NCI-H2227 treated with DMSO at 0.1 percent for 48 hours (cell line): ENCODE measurements at places on chromosomes 12 and 14.
A peak's percentile ranks its signal among the peaks of the same experiment; 100 is the strongest.

DNA sequence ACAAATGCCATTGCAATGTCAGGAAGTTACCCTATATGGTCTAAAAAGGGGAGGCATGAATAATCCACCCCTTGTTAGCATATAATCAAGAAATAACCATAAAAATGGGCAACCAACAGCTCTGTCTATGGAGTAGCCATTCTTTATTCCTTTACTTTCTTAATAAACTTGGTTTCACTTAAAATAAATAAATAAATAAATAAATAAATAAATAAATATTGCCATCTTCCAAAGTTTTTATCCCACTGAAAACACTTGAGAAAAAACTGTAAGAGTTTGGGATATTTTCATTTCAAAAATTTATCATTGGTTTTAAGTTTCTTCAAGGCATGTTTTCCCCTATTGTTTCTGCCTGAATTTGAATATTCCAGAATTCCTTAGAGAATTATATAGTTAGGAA, 89.8 kb downstream of the SYT10 start:
- DNase-seq: no peak

DNA sequence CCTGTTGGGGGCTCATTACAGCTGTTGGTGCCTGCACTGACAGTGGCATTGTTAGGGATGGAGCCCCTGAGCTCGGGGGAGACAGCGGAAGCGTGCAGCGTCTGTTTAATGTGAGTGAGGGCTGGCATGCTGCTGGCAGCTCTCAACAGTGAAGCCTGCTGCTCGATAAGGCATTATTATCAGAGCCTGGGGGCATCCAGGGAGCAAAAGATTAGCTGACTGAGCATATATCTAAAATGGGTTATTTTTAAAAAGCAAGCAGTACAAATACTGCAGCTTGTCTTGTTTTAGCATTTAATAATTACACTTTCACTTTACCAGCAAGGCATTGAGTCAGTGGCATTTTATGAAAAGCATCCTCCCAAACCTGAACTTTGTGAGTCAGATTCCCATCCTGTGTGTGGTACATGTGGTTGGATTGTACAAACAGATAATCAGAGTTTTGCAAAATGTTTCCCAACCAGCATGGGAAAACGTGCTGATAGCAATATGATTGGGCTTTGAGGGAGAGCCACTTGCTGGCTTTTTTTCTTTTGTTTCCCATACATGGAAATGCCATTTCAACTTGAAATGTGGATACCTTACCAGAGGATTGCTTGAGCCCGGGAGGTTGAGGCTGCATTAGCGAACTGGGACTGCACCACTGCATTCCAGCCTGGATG, 150.8 kb downstream of the PRKCH start:
- peak; percentile 37 for DNase-seq

DNA sequence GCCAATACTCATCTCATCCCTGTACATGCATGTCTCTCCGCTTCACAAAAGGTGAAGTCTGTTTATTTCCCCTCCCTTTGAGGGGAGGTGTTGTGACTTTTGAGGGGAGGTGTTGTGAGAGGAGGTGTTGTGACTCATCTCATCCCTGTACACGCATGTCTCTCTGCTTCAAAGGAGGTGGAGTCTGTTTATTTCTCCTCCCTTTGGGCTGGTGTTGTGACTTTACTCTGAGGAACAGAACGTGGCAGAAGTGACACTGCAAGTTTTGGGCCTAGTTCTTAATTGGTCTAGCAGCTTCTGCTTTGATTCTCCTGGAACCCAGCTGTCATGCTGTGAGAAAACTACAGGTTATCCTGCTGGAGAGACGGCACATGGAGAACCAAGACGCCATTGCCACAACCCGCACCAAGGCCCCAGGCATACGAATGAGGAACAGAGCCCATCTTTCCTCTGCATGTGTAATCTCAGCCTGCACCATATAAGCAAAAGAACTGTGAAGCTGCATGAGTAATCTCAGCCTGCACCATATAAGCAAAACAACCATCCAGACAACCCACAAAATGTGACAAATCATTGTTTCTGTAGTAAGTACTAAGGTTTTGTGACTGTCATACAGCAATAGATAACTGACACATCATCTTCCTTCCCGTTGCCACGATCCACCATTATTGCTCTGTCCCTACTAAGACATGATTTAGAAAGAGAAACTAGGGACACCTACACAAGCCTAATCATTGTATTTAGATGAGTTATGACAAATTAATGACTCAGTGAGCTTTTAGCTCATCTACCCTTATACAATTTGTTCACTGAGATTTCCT, 30.0 kb downstream of the GALNT4 start:
- no peak for DNase-seq

DNA sequence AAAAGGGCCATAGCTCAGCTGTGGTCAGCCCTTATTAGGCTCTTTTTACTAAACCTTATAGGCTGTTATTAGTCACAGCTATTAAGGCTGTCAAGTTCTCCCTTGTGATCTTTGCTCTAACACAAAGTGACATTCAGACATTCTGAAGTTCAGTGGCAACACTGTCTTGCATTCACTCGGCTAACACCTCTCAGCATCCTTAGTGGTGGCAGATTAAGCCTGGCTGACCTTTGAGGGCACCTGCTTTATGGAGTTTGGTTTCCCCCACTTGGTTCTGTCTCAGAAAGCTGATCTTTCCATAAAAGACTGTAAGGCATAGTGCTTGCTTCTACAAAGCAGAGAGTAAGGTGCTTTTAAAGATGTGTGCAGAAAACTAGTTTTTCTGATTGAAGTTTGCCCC, 677.4 kb upstream of the TMEM132C start:
- DNase-seq: no peak

DNA sequence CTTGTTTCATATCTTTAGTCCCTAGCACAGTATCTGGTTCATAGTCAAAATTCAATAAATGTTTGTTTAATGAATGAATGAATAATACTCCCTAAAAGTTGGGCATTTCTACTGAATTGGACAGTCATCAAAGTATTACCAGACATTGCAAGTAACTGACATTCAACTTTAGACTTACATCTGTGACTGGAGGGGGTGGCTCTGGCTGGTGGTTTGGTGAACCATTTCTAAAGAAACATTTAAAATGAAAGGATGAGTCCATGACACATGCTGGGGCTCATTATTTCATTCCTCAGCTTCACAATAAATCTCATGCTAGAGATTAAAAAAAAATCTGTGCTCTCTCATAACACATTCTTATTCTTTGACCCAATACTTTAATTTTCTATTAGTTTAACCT, 20.6 kb upstream of the CSRNP2 start:
- DNase-seq: no peak

- peak; percentile 12 for DNase-seq
Measured at GRCh38 chr12:26853303-26854030, 20.5 kb upstream of the ITPR2 start.

GRCh38 chr12:16612647-16613046, 6.7 kb upstream of the LMO3 start:
- no peak for DNase-seq

DNA sequence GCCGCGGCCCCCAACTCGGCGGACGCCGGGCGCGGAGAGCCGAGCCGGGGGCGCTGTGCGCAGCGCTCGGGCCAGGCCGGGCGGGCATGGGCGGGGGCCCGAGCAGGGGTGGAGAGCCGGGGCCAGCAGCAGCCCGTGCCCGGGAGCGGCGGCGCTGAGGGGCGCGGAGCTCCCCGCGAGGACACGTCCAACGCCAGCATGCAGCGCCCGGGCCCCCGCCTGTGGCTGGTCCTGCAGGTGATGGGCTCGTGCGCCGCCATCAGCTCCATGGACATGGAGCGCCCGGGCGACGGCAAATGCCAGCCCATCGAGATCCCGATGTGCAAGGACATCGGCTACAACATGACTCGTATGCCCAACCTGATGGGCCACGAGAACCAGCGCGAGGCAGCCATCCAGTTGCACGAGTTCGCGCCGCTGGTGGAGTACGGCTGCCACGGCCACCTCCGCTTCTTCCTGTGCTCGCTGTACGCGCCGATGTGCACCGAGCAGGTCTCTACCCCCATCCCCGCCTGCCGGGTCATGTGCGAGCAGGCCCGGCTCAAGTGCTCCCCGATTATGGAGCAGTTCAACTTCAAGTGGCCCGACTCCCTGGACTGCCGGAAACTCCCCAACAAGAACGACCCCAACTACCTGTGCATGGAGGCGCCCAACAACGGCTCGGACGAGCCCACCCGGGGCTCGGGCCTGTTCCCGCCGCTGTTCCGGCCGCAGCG, 639 bp downstream of the FZD10 start:
- DNase-seq: no peak

DNA sequence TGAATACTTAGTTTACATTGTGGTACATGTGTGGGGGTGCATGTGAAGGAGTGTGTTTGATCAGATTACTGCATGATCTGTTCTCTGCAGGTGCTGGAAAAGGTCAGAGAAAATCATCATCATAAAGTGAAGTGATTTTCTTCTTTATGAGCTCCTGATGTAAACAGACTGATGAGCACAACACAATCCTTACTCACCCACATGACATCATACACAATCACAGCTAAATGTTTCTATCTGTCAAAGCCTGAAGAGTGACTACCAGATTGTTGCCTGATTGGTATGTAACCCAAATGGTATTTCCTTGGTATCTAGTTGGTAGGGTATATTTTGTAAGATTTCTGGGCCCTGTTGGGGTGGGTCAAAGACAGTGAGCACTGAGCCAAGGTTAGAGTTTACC, 270.8 kb downstream of the FOXG1 start:
- no peak for DNase-seq

- no peak for DNase-seq
Measured at GRCh38 chr14:49092345-49092744, 493.8 kb downstream of the RPS29 start.

DNA sequence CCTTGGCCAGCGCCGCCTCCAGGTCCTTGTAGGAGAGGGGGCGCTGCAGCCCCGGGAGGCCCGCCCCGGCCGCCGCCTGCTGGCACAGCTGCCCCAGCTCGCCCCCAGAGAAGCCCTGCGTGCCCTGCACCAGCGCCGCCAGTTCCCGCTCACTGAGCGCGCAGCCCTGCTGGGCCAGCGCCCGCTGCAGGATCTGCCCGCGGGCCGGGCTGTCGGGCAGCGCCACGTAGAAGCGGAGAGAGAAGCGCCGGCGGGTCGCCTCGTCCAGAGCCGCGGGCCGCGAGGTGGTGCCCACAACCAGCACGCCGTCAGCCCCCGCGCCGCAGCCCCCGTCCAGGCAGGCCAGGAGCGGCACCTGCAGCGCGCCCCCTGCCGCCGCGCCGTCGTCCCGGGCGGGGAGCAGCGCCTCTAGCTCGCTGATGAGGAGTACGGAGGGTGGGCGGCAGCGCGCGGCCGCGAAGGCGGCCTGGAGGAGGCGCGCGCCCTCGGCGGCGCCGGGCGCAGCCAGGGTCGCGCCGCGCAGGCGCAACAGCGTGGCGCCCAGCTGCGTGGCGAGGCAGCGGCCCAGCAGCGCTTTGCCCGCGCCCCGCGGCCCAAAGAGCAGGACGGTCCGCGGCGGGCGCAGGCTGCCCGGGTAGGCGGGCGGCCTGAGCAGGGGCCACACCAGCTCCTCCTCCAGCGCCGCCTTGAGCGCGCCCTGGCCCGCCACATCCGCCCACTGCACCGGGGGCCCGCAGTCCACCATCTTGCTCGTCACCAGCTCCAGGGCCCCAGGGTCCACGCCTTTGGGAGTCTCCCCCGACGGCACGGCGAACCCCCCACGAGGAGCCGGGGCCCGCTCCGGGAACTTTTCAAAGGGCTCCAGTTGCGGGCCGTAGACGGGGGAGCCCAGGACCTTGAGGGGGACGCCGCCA, 27.7 kb downstream of the FIGNL2 start:
- DNase-seq: peak; percentile 51

DNA sequence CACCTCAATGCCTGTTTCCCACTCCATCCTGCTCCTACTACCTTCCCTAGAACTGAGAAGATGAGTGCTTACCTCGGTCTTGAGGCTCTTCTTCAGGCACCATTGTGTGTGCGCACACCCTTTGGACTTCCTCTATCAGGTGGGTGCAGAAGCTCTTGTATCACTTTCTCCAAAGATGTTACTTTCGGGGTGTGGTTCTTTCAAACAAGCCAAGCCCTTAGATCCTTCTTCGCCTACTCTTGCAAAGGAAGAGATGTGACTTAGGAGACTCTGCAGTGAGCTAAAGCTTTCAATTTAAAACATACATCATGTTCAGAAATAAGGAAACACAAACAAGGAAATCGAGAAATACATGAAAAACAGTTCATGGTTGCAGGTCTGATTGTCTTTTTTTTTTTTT, at the start of gene CLEC4C:
TSS of gene CLEC4C (minus strand) at position 130 of the 400 bp plus-strand sequence. CDS start at position 103, 27 bp downstream.
- no peak for DNase-seq

DNA sequence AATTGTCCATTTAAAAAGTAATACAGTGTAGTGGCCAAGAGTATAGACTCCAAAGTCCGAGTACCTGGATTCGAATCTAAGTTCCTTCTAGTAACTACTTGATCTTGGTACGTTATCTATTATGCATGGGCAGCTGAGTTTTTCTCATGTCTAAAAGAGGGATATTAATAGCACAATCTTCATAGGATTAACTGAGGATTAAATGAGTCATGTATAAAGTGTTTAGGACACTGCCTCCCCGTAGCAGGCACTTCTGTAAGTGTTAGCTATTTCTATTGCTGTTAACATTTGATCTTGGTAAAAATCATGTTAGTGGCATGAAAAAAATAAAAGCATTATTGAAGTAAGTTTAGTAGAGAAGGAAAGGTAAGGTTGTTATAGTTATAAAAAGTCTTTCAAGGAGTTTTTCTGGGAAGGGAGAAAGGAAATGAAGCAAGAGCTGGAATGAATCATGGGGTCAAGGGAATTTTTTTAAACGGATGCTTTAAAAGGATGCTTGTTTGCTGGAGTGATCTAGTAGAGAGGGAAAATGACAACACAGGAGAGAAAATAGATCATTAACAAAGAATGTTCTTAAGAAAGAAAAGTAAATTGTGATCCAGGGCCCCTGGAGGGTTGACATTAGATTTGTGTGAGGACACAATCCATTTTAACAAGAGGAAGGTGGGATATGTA, 502.2 kb upstream of the USP15 start:
- DNase-seq: no peak

DNA sequence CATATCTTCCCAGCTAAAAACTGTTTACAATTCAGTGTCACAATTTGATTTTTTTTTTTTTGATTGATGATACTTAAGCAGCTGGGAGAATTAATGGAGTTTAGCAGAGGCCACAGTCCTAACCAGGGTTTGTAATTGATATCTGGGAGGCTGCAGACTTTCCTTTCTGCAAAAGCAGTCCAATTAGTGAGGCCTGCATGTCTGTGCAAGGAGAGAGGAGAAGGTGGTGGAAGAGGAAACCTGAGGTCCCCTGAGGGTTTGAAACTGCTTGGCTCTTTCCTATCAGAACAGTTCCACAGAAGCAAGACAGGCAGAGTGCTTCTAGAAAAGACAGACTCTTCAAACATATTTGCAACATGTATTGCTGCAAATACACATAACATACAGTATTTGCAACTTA, 160.8 kb upstream of the KRR1 start:
- no peak for DNase-seq

GRCh38 chr14:59728304-59728703, 142.3 kb downstream of the RTN1 start:
- DNase-seq: no peak

DNA sequence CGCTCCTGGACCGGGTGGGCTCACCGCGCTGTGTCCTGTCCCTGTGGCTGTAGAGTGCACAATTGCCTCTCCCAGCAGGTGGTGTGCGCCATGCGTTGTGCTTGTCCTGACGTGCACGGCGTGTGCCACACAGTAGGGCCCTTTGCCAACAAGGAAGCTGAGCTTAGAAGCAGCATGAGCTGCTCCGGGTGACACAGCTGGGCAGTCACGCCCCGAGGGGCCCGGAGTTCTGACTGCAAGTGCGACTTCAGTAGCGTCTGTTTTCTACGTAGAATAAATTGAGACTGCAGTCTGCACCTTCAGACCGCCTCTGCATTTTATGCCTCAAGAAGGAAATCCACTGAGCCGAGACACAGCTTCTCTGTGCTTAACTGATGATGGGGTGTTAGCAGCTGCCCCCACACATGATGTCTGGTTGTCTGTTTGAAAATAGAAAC, 81.6 kb downstream of the ADGRD1 start:
- DNase-seq: no peak
